GM12878 (cell line): ENCODE measurements at places on chromosomes 7 and 10. TPM values are rescaled to one million over a fixed set of nuclear protein-coding genes. Genes with fewer than 3 reads are reported as not detected.

ZNF736 gene
- total RNA-seq: 20.5 and 21.4 TPM in 2 replicates

GRCh38 chr10:121609426-121610380, 11.5 kb upstream of the FGFR2 start:
- DNase-seq: no peak
- H3K27ac ChIP-seq: no peak overlapping the region
- H3K27me3 ChIP-seq: no peaks in the 10 kb centered on the region
- H3K4me3 ChIP-seq: no peak overlapping the region
- H3K4me1 ChIP-seq: no peaks in the 10 kb centered on the region

DNA sequence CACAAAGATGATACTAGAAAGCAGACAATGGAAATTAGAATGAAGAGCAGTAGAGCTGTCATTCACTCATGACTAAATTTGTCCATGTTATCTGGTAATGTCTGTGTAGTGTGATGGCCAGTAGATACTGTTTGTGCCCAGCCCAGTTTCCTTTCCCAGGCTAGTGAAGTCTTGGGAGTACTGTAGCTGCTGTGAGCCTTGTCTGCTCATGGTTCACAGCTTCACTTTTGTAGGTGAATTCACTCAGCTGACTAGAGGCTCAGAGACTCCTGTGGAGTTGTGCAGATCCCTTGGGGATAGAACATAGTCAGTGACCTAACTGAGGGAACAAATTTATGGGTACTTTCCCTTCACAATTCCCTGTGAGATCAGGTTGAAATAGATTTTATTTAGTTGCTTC, 572.5 kb downstream of the ARL4A start:
- H3K27ac ChIP-seq: no peak overlapping the region
- H3K4me1 ChIP-seq: no peaks in the 10 kb centered on the region
- no peak overlapping the region for H3K4me3 ChIP-seq
- DNase-seq: no peak

OR2AE1 gene
- 0.21 TPM in 1 of 2 replicates, not detected in the other for total RNA-seq

HHEX gene
- total RNA-seq: 17.8 and 21.6 TPM in 2 replicates
